ENCODE measurements at places on chromosomes 1 and 21.

DNA sequence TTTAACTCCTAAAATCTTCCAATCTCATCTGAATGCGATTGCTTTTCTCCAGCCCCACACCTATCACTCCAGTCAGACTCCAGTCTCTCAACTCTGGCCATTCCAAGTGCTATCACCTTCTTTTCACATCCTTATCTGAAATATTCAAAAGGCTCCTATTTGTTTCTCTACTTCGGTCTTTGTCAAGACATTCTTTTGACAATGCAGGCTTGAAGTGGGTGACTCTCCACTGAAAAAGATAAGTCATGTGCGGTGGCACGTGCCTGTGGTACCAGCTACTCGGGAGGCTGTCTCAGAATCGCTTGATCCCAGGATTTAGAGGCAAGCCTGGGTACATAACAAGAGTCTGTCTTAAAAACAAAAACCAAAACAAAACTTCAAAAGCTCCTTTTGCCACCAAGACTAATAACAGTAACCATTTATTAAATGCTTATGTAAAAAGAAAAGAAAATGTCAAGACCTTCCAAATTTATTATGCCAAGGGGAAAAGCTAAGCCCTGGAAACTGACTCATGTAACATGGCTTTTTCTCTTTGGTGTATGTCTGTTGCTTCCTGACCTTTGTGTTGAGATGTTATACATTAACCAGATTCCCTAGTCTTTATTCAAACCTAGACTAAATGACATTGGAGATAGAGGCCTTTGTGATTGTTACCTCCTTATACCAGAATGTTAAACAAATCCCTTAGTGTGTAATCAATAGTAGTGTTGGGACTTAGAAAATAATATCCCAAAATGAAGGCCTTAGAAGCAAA lies 3.6 kb downstream of the ALG14 start:
- DNase-seq, result no peak

DNA sequence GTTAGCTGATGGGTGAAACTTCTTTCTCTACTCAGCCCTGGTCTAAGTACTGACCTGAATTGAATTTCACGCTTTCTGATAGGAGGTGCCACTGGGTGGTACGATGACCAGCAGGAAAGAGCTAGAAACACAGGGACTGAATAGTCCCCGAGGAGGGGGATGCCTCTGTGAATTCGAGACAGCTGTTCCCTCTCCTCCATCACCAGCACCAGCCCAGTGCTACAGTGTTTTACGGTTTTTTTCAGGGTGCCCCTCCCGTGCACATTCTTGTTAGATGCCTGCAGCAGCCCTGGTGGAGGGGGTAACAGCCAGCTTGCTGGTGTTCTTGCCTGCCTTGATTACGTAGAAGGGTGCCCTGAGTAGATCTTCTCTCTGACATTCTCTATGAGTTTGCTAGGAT lies 7.1 kb downstream of the HUNK start:
- DNase-seq, result no peak

DNA sequence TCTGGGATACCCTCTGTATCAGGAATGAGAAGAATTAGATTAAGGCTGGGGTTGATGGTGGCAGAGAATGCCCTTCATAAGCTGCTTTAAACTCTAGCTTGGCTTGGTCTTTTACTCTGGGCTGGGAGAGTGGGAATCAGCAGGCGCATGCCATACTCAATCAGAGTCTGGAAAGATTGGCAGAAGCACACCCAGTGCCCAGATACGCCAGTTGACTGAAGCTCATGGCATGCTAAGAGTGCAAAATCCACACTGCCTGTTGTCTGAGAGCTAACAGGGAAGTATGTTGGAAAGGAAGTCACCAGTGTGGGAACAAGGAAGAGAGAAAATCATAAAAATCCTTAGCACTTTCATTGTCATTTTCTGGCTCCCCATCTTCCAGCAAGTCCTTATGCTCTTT lies 53.0 kb downstream of the HMCN1 start:
- no peak for DNase-seq

DNA sequence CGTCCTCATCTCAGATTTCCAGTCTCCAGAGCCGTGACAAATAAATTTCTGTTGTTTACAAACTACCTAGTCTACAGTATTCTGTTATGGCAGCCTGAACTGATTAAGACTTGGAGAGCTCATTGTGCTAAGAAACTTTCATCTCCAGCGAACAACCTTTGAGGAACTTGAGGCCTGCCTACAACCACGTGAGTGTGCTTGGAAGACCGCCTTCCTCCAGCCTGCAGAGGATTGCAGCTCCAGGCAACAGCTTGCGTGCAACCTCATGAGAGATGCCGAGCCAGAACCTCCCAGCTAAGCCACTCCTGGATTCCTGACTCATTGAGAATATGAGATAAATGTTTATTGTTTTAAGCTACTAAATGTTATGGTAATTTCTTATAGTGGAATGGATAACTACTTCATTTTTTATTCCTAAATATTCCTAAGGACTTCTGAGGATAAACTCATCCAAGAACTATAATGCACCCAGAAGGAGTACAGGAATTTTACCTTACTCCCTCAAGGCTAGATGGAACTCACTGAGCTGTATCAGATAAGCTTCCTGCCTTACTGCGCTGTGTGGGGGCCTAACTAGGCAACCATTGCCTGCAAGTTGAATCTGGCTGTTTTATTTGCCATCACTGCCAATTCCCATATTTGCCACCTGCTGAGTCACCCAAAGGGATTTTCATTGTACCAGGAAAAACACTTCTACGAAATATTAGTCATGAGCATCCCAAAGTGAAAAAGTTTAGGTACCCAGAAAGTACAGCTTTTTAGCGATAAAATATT lies 17.6 kb downstream of the FAM177B start:
- DNase-seq, result no peak

- DNase-seq, result no peak
Observed at GRCh38 chr1:170461762-170462384, 70.1 kb upstream of the GORAB start.

GRCh38 chr1:65791801-65792668 lies 660 bp upstream of the PDE4B start:
- DNase-seq, result peak; percentile 38

GRCh38 chr1:17844185-17844826 lies 89.2 kb downstream of the ACTL8 start:
- DNase-seq, result no peak

GRCh38 chr1:58402444-58402843 lies 144.1 kb downstream of the OMA1 start:
- no peak for DNase-seq

- DNase-seq, result no peak
Observed at GRCh38 chr1:84700070-84700469, 9.8 kb upstream of the SSX2IP start.

Data from D341Med (cell line).